ENCODE measurements at places on chromosomes 7 and 10.

DNA sequence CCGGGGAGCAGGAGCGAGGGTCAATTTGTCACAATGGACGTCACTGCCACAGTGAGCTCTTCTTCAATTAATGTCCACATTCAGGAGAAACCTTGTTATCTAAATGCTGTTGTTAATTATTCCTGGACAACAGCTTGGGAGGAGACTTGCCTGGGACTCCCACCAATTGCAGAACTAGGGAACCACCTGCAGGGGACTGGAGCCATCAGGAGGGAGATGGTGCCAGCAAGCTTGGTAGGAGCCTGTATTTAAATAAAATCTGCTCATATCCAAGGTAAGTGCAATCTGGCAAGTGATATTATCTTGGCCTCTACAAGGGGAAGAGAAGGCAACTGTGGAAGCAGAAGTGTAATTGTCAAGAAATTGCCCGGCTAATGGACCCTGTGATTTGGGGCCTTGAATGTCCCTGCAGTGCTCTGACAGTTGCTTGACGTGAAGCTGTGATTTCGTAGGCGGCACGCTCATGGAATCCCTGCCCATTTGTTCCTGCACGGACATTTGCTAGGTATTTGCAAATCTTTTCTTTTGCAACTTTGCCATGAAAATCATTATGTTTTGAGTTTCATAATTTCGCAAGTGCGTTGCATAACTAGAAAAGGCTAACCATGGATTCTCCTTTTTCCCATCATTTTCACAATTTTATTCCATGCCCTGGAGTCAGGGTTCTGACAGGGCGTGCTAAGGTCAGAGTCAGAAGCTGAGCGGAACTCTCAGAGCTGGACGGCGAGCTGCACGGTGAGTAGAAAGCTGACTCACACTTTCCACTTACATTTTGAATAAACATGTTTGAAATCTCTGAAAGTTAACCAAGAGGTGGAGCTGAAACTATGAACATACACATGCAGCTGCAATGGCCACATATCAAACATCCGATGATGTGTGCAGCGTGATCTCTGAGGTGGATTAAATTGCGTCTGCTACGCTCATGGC, 84.9 kb upstream of the TCERG1L start:
- no peak for DNase-seq

GRCh38 chr10:78947226-78947625, 121.5 kb upstream of the ZMIZ1 start:
- no peak for DNase-seq

DNA sequence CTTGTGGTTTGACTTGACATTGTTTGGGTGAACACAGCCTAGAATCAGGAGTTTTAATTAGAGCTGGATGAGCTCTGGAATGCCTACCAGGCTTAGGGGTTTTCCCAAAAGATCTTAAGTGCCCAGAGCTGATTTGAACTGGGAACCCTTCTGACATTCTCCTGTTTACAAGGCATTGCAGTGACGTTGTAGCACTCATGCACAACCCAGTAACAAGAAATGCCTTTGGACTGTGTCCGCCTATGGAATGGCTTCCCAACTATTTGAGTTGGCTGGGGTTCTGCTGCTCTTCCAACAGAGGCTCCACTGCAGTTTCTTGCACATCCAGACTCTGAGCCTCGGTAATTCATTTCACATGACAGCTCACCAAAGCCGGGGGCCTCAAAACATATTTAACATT, 76.7 kb upstream of the MKX start:
- DNase-seq = no peak

GRCh38 chr10:132418527-132419416, 21.8 kb downstream of the PWWP2B start:
- no peak for DNase-seq

DNA sequence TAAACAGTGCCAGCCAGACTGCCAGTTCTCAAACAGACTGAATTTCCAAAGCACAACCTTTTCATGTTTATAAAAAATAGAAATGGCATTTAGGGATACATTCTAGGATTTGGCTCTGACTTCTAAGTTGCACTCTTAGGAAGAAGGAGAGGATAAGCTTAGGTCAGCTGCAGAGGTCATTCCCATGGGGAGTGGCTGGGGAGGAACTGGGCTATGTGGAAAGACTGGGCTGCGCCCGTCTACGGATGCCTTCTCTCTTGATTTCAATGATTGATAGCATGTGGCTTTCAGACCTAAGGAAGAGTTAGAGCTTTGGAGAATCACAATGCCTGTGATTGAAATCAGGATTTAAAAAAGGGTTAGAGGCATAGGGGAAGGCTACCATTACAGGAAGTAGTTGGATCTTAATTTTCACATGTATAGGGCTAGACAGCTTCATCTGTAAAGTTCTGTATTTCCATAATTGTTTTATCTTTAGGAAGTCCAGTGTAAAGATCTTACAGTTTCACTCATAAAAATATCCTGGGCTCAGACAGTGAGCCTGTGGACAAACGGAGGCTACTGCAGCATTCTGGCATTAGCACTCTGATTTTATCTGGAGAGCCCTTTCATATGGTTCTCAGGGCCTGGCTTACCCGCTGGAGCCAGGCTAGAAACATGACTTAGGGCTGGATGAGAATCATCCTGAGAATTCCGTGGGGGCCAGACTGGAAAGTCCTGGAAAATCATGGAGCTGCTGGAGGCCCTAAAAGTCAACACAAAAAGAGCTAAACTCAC, 29.5 kb downstream of the NUDT5 start:
- DNase-seq = no peak

GRCh38 chr7:27611059-27611458, 51.6 kb downstream of the HIBADH start:
- DNase-seq = no peak

DNA sequence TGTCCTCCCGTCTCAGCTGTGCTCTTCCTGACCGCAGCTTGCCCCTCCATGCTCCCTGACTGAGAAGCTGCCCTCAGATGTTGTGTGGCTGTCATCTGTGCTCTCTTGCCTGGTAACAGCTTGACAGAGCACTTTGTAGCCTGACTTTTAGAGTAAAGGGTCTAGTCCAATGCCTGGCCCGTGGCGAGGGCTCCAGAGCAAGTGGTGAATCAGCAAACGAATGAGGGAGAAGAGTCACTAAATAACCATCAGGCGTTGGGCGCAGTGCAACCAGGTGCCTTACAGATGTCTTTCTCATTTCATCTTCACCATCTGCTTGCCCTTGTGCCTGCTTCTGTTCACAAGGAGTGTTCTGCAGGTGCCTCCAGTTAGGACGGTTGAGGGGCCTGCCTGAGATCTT, 45.6 kb downstream of the MKI67 start:
- no peak for DNase-seq

DNA sequence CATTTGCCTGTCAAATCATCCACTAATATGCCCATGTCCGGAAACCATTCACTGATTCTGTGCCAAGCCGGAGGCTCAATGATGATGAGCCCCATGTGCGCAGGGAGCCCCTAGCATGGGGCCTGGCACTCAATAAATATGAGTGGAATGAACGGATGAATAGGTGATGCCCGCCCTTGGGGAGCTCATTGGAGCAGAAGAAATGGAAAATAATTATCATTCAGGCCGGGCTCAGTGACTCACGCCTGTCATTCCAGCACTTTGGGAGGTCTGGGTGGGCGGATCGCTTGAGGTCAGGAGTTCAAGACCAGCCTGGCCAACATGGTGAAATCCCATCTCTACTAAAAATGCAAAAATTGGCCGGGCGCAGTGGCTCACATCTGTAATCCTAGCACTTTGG, 11.0 kb downstream of the RHBDD2 start:
- DNase-seq = no peak

- DNase-seq = no peak
Measured at GRCh38 chr7:120723465-120724385, 134.2 kb downstream of the TSPAN12 start.

- DNase-seq = no peak
Measured at GRCh38 chr10:75403144-75403938, 1.8 kb upstream of the ZNF503 start.

GRCh38 chr7:90709501-90710465, 113.7 kb downstream of the CDK14 start:
- no peak for DNase-seq

GRCh38 chr7:25947669-25948516, 204.1 kb upstream of the NFE2L3 start:
- DNase-seq = no peak

DNA sequence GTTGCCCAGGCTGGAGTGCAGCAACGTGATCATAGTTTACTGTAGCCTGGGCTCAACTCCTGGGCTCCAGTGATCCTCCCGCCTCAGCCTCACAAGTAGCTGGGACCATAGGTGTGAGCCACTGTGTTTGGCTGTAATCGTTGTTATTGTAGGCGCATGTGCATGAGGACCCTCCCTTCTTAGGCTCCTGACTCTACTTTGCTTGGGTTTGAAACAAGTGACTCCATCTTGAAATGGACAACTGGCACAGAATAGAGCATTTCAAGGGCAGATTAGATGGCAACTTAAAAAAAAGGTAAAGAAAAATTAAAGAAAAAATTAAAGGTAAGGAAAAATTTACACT, 15.4 kb upstream of the GIMAP8 start:
- DNase-seq = no peak

- no peak for DNase-seq
Measured at GRCh38 chr7:148878317-148878716, 5.8 kb downstream of the EZH2 start.

DNA sequence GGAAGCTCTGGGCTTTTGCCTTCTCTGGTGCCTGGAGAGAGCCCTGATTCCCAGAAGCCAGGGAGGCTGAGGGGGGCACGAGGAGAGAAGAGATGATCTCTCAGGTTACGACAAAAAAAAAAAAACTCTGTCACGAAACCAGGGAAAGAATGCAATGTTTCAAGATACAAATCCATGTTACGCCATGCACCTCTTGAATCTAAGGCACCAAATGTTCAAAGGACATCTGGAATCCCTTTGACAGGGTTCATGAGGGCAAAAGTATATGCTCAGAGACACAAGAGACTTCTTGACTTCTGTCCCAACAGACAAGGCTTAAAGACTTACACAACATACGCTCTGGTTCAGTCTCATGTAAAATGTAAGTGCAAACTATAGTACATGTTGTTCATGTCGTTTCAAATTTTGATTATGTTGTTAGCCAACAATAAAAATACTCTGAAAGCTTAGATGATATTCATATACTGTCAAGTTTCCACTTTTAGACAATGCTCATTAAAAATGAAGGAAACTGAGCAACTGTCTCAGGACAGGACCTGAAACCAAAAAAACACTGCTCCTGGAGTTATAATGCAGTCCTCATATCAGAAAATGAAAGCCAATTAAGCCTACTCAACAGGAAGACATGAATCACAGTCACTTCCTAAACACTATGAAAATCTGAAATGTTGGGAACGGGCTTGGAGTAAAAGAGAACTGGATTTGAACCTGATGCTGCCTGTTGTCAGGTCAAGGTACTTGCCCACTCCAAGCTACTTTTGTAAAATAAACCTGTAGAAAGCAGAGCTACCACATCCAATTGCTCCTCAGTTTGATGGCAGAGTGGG, 72.3 kb downstream of the CHCHD3 start:
- DNase-seq = no peak

GRCh38 chr10:4470231-4470835, 355.7 kb upstream of the AKR1E2 start:
- DNase-seq = no peak

GRCh38 chr7:36564489-36564888, 159.8 kb downstream of the AOAH start:
- DNase-seq = no peak

GRCh38 chr7:130490888-130491804, 739 bp upstream of the MEST start:
- no peak for DNase-seq

- no peak for DNase-seq
Measured at GRCh38 chr7:118420888-118421287, 196.4 kb downstream of the ANKRD7 start.

- no peak for DNase-seq
Measured at GRCh38 chr7:25731068-25731845, 420.7 kb upstream of the NFE2L3 start.

DNA sequence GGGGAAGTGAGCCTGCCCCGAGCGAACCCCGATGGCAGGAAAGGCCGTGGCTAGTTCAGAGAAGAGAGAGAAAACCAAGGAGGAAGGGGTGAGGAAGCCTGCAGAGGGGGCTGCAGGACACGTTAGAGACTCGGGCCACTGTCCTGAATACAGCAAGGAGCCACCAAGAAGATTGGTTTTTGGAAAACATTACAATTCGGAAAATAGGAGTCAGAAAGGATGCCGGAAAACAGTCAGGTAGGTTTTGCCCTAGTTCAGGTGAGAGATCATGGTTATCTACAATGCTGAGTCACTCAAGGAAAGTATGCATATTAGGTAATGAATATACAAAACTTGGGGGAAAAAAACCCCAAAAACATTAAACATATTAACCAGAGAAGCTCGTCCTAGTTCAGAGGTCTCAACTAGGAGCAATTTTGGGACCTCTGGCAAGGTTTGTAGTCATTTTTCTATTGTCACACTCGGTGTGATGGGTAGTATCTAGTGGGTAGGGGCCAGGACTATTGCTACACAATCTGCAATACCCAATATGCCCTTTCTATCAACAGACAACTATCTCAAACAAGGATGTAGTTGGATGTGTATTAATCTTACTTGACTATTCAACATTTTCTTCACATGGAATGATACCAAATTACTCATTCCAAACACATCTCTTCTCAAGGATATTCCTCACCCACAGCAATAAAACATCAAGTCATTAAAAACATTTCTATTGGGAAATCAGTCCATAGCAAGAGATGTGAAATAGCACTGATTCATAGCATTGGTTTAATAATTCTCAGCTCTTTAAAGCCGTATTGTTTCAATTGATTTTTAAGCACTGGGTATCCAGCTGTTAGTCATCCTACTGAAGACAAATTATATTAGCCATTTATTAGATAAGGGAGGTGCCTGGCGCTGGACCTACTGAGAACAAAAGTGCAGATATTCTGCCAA, 74.4 kb upstream of the RSU1 start:
- DNase-seq = peak; percentile 56

GRCh38 chr10:129105266-129105665, 361.8 kb upstream of the MGMT start:
- no peak for DNase-seq

GRCh38 chr7:45292481-45292880, 134.9 kb downstream of the RAMP3 start:
- no peak for DNase-seq

GRCh38 chr7:142445019-142445686, 187.3 kb upstream of the PRSS58 start:
- peak; percentile 39 for DNase-seq

GRCh38 chr7:68216051-68216450, 1219.4 kb downstream of the TYW1 start:
- no peak for DNase-seq

DNA sequence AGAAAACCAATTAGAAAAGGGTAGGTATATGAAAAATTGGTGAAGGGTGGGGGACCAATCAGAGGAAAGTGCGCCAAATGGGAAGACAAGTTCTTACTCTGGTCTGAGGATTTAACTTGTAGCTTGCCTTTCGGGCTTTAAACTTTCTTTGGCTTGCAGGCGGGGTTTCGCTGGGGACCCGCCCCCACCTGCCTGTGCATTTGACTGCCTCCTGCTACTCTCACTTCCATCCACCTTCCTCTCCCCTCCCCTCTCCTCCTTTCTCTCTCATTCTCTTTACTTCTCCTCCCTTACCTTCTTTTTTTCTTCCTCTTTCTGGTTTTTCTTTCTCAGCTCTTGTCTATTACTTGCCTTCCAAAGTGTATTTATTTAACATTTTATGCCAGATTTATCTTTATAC, 278.8 kb downstream of the DNAJB9 start:
- no peak for DNase-seq

Measured in CD4-positive, alpha-beta T cell treated with Interleukin-15 for 1 hour (primary cell).